Kidney epithelial cell (primary cell): ENCODE measurements at places on chromosomes 7 and 10.

- DNase-seq, result no peak
Observed at GRCh38 chr10:6195846-6196245, 6.9 kb upstream of the PFKFB3 start.

DNA sequence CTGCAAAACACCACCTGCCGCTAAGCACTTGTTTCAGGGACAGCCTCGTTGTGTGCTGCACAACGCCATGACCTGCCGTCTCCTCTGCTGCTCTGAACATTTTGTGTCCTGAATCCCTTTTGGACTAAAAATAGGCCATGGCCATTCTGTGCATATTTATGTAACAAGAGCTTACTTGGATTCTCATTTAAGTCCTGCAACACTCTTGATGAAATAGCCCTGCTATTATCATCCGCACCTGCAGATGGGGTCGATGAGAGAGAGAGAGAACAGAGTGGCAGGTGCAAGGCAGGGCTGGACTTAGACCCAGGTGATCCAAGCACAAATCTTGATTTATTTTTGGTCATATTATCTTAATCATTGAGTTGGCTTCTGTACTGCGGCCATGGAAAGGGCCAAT lies 121.2 kb upstream of the PRKCQ start:
- DNase-seq, result no peak

- DNase-seq, result no peak
Observed at GRCh38 chr10:116737627-116738327, 4.6 kb downstream of the HSPA12A start.

- DNase-seq, result no peak
Observed at GRCh38 chr10:59243611-59244195, 67.3 kb downstream of the PHYHIPL start.

DNA sequence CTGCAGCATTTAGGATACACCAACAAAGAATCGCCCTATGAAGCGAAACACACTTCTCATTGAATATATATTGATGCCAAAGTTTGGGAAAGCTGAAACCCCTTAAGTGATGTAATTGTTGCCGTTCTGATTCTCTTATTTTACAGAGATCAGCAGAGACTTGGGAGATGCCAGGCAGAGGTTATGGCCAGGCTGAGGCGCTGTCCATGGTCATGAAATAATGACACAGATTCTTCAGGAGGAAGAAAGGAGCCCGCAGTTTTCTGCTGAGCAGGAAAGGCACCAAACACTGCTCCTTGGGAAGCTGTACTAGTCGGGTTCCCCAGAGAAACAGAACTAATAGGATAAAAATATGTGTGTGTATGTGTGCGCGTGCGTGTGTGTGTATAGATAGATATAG lies 566.0 kb downstream of the CALN1 start:
- DNase-seq, result no peak

DNA sequence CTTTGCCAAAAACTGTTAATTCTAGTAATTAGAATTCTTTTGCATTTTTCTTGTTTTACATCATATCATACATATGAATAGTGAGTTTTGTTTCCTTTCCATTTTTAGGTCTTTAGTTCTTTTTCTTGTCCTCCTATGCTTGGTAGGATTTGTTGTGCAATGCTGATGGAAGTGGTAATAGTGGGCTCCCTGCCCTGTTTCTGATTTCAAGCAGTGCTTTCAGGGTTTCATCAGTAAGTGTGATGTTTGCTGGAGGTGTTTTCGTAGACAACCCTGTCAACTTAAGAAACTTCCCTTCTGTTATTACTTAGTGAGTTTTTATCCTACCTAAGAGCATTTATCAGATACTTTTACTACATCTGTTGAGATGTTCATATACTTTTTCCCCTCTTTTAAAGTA lies 50.5 kb downstream of the CSGALNACT2 start:
- DNase-seq, result no peak

DNA sequence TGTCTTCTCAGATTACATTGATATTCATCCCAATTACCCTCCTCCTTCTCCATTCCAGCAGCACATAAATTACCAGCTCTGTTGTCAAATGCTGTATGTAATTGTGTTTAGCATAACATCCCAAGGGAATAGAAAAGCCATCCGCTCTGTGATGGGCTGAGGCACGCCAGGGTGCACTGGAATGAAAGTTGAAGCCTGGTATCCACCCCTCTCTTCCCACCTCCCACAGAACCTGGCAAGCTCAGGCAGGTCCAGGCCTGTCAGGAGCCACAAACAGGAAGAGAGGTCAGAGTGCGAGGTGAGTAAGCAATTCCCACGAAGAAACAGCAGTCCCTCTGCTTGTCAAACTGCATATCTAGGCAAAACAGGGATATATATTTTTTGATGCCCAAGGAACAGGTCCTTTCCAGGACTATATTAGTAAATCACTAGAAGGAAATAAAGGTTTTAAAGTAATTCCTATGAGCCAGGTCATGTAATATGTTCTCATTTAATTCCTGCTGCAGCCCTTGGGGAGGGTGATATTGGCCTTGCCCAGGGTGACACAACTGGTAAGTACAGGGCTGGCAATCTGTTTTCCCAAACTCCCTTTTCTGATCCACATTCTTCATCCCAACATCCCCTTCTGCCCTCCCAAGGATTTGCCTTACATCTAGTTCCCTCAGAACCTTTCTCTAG lies 155.6 kb upstream of the GHITM start:
- DNase-seq, result no peak

DNA sequence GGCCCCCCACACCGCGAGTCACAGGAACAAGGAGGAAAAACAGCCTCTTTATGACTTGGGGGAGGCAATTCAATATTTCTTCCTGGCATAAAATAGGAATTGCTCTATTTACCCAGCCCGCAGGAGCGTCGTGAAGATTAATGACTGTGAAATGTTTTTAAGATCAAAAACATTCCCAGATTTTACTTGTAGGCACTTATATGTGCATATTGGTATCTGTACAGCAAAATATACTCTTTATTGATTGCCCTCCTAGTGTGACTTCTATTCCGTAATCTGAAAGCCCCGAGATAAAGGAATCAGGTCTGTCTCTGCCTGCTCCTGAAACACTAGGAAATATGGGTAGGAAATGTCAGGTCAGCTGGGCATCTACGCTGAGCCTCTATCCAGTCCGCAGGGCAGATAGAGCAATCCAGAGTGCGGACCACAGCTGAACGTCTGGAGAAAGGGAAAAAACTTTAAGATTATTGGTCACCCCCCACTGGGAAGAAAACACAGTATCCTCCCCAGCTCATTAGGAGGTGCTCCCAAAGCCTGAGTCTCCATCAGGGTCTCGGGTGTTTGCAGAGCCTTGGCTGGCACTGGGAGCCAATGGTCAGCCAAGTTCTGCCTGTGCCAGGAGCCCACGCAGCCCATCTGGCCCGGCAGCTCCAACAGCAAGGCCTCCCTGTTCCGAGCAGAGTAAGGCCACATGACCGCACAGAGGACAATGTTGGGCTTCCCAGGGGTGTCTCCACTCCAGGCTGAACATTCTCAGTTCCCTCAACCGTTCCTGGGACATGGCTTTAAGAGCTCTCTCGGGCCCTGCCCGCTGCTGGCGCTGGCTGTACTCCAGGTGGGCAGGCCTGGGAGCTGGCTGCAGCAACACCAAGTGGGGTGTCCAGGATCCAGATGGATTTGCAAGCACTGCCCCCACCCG lies 7.7 kb downstream of the CTBP2 start:
- DNase-seq, result no peak

GRCh38 chr7:6228361-6229229 lies 43.8 kb downstream of the CYTH3 start:
- no peak for DNase-seq

- DNase-seq, result no peak
Observed at GRCh38 chr7:5237286-5237685, 45.5 kb upstream of the SLC29A4 start.

- no peak for DNase-seq
Observed at GRCh38 chr10:103123282-103124024, 69.6 kb downstream of the NT5C2 start.

- no peak for DNase-seq
Observed at GRCh38 chr10:5607594-5607993, 58.8 kb downstream of the ASB13 start.

DNA sequence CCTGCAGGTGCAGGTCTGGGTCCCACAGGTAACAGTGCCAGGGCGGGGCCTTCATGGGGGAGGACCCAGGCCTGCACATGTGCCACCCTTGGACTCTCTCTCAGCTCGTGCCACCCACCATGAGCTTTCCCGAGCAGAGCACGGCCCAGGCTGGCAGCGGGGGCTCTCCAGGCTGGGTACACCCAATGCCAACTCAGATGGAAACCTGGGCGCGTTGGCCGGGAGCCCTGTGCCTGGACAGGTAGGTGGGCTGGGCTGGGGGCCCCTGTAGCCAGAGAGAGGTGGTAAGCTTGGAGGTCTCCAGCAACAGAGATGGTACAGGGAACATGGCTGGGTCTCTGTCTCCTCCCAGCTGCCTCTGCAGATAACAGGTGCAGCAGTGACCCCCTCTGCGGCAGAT lies 69.9 kb upstream of the ADARB2 start:
- no peak for DNase-seq

DNA sequence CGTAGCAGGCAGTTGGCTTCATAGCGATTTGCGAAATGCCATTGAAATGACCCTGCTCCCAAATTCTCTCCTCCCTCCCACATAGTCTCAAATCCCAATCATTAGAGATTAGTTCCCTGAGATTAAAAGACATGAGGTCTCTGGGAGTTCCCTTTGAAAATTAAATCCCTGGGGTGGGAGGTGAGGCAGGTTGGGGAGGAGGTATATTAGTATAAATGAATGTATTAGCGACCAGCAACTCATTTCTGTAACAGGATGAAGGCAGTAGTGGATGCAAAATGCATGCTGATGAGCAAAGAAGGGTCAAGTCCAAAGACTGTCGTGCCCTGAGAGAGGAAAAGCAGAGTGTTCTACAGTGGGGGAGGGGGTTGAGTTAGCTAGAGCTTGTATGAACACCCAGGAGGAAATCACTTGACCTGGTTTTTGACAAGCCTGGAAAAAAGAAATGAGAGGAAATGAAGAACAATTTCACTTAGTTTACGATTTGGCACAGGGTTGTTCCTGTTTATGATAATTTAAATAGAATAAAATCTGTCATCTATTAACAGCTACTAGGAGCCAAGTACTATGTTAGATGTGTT lies 79.6 kb upstream of the MTPN start:
- no peak for DNase-seq

GRCh38 chr7:88243345-88243909 lies 23.6 kb upstream of the SRI start:
- no peak for DNase-seq

DNA sequence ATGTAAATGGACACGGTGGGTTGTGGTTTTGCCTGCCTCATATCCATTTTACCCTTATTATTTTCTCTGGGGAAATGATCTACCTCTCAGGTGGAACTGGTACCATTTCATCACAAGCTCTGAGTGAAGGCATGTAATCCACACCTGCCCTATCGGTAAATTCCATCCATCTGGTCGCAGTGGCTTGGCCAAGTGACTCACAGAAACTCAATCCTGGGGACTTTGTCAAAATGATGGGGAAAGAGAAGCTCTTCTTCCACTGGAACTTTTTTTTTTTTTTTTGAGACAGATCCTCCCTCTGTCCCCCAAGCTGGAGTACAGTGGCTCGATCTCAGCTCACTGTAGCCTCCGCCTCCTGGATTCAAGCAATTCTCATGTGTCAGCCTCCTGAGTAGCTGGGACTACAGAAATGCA lies 48.2 kb upstream of the ANKRD1 start:
- peak; percentile 23 for DNase-seq

GRCh38 chr10:123148414-123149161 lies 652 bp downstream of the HMX2 start:
- DNase-seq, result no peak

DNA sequence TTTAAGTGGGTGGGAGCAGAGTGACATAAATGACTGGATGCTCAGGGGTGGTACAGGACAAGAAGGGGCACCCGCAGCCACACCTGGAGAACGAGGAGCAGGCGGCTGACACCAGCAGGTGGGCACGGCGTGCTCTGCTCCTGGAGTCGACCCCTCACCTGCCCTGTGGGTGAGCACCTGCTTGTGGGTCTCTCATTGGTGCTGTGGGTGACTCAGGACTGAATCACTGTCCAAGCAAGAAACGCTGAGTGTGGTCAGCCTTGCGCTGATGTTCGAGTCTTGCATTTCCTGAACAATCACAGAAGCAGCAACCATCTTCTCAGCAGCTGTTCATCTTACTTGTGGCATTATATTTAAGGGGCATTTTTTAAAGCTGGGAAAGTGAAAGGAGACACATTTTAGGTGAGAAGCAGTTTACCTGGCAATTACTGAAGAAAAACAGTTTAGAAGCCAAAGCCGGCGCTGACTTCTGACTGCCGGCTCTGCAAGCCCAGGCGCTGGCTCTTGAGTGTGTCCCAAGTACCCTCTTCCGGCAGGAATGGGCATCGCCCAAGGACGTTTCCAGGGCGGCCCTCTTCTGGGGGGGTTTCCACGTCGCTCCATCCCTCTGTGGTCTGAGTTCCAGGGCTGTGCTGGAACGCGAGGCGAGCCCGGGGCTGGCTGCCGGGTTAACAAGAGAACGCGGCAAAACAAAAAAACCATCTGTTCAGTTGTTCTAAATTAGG lies 145.2 kb upstream of the PFKP start:
- peak; percentile 64 for DNase-seq

DNA sequence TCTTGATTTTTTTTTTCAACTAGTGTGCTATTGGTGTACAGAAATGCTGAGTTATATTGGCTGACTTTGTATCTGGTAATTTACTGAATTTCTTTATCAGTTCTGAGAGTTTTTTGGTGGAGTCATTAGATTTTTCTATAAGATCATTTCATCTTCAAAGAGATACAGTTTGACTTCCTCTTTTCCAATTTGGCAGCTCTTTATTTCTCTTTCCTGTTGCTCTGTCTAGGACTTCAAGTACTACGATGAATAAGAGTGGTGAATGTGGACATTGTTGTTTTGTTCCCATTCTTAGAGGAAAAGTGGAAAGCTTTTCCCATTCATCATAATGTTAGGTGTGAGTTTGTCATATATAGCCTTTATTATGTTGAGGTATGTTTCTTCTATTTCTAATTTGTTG lies 50.2 kb downstream of the LOXL4 start:
- no peak for DNase-seq

DNA sequence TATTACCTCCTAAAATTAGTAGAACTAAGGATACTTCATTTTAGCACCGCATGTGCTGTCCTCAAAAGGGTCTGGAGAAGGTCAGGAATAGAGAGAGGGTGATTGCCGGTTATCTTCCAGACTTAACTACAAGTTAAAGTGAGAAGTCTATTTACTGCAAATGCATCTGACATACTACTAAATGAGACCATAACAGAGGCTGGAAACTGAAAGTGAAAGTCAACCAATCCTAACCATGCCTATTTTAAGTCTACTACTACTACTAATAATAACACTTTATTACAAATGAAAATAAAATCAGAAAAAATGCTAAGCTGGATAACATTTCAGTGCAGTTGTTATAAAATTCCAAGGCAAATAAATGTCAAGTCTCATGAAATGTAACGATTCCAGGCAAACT lies 244.7 kb downstream of the KIF20B start:
- DNase-seq, result no peak
